Stimulated activated CD4-positive, alpha-beta T cell treated with anti-CD3 and anti-CD28 coated beads, Interleukin-1b, Interleukin-23, amount 100 ng/mL, for 24 hours (primary cell): ENCODE measurements at places on chromosomes 6 and 20.

DNA sequence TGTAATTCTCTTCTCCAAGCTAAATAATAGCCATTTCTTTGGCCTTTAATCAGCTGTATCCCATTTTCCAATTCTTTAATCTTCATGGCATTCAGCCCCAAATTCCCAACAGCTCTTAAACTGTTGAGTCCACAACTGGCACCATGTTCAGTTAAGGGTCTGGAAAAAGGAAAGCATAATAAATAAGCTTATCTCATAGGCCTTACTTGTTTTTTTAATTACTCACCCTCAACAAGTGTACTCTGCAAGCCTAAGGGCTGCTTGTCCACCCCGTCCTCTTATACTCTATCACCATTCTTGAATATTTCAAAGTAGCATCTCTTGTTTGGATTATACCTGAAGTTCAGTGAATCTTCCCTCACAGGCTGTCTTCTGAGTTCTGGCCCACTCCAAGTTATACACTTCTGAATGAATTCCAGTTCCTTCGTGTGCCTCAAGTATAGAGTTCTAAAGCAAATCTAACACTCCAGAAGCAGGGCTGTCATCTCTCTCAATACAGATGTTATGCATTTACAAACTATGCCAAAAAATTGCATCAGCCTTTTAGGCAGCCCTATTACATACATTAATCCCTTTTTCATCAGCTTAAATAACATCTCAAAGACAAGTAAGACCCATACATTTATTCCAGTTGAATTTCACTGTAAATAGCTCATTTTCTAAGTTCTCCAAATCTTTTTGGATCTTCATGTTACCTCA, 98.7 kb downstream of the COL21A1 start:
- DNase-seq, result no peak

DNA sequence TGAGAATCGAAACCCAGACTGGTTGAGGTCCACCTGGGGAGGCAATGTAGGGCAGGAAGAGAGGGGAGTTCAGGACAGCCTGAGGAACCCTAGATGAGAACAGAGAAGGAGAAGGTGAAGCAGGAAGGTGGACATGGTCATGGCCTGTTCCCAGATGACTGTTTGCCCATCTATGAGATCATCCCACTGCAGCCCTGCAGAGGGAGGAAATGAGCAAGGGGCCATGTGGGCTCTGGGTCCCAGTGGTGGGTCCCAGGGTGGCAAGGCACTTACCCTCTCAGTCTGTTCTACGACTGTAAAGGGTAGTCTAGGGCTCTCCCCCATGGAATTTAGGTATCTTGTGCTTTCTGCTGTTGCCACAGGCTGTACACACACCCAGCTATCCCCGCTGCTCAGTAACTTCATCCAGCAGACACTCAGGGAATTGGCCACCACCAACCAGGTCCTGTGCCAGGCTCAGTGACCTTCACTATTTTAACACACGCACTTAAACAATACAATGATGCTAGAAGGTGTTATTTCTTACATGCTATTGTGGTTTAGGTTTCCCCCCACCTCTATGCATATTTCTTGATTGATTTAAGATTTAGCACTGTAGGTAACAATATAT, 89.8 kb downstream of the TOX2 start:
- no peak for DNase-seq

DNA sequence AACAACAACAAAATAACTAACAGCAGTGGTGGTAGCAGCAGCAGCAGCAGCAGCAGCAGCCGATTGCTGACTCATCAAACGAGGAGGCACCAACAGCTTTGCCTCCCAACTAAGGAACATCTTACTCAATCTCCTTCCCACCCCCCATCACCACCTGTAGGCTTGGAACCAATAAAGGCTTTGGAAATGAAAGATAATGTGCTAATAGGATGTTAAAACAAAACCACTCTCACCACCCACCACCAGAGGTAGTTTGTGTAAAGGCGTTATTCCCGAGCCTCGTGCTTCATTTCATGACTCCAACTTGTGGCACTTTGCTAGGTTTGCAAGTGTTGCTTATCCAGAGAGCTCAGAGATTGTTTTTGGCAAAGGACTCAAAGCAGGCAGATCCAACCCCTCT, 346.5 kb downstream of the CD83 start:
- no peak for DNase-seq

- no peak for DNase-seq
These were observed 324.3 kb upstream of the MOCS1 start for GRCh38 chr6:40258531-40258930.

- no peak for DNase-seq
These were observed 165.0 kb downstream of the TRIM27 start for GRCh38 chr6:28758818-28759235.

DNA sequence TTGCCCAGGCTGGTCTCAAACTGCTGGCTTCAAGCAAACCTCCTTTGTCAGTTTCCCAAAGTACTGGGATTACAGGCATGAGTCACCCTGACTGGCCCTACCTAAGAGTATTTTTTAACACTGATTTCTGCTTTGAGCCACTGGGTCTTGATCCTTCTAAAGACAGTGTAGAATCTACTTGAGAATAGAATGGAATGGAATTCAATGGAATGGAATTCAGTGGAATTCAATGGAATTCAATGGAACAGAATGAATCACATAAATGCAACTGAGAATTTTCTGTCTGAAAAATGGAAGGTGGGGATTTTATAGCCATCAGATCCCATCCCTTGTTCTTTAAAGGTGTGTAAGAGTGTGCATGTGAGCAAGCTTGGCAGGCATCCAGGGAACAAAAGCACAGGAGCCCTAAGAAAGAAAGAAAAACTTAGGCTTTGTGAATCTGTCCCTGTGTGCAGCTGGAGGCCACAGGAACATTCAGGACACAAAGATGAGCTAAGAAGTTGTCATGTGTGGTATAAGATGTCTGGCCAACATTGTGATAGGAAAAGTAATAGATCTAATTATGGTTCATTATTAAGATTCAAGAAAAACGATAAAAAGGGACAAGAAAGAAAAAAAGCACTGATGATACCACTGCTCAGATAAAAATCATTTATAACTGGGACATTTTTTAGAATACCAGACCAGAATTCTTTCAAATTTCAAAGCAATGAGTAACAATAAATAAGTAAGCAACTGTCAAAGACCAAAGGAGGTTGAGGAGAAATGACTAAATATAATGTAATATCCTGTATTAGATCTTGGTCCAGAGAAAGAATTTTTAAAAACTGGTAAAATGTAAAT, 681.0 kb upstream of the GJE1 start:
- DNase-seq, result no peak

DNA sequence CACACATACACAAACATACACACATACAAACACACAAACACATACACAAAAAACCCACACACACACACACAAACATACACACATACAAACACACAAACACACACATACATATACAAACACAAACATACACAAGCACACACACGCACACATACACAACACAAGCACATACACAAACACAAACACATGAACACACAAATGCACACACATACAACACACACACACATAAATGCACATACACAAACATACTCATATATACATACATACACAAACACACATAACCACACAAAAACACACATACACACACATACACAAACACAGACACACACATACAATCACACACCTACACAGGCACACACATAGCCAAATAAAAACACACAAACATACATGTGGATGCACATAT, 30.3 kb upstream of the THBS2 start:
- no peak for DNase-seq

DNA sequence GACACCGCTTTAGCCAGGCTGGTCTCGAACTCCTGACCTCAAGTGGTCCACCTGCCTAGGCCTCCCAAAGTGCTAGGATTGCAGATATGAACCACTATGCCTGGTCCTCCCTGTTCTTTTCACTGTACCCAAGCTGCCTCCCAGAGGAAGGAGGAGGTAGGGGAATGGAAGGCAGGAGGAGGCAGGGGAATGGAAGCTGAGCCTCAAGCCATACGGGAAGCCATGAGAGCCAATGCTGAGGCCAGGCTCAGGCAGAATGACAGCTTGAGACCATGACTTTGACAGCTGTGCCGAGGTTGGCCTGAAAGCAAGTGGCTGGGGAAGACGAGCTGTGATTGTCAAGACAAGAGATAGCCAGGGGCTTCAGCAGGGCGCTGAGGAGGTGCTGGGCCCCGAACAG, 13.6 kb upstream of the ZNF335 start:
- no peak for DNase-seq

DNA sequence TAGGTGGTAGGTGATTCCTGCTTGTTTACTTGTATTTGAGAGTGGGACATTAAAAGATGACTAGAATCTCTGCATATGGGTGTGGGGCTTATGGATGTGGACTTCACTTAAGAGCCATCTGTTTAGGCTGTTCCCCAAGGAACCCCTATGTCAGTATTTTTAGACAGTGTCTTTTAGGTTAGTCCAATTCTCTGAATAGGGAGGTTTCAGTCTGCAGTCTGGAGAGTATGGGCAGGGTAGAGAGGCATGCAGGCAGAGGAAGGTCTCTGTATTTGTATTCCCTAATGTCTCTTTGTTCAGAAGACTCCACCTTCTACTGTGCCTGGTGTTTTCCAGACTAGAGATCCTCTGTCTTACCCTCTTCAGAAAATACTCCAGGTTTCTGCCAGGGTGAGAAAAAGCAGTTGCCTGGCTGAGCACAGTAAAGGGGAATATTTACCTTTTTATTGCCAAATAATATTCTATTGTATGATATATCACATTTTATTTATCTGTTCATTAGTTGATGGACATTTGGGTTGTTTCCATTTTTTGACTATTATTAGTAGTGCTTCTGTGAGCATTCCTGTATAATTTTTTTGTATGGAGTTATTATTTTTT, 19.1 kb downstream of the SLX4IP start:
- no peak for DNase-seq

GRCh38 chr6:36154286-36154685, 24.0 kb downstream of the MAPK13 start:
- DNase-seq, result no peak
